Fibroblast of pulmonary artery (primary cell): ENCODE measurements at places on chromosomes 13 and 19.

DNA sequence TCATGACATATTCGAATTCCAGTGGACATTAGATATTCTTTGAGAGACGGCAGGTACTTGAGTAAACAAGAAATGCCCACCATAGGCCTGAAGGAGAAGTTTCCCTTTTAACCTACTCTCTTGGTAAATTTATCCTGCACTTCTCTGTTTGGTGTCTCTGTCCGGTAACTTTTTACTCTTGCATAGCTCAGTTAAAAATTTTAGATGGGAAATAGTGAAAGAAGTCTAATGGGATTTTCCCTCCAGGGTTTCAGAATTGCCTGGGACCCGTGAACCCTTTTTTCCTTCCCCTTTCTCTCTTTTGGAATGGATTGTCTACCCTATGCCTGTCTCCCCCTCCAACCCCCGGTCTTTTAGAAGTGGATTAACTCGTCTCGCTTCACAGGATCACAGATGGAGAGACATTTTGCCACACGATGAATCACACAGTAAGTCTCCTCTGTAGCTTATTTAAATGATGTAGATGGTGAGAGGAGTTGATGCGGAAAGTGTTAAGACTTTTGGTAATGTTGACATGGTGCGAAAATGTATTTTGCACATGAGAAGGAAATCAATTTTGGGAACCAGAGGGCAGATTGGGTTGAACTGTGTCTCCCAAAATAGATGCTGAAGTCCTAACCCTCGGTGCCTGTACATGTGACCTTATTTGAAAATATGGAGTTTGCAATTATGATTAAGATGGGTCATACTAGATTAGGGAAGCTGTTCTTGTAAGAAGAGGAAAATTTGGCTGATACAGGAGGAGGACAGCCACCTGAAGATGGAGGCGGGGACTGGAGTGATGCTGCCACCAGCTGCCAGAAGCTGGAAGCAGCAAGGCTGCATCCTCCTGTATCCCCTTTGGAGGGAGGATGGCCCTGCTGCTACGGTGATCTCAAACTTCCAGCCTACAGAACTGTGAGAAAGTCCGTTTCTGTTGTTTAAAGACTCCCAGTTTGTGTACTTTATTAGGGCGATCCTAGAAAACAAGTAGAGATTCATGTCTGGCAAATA, 711 bp upstream of the MIPEP start:
- no peak for DNase-seq

GRCh38 chr19:50264483-50265186, 61.2 kb downstream of the MYH14 start:
- DNase-seq = no peak

DNA sequence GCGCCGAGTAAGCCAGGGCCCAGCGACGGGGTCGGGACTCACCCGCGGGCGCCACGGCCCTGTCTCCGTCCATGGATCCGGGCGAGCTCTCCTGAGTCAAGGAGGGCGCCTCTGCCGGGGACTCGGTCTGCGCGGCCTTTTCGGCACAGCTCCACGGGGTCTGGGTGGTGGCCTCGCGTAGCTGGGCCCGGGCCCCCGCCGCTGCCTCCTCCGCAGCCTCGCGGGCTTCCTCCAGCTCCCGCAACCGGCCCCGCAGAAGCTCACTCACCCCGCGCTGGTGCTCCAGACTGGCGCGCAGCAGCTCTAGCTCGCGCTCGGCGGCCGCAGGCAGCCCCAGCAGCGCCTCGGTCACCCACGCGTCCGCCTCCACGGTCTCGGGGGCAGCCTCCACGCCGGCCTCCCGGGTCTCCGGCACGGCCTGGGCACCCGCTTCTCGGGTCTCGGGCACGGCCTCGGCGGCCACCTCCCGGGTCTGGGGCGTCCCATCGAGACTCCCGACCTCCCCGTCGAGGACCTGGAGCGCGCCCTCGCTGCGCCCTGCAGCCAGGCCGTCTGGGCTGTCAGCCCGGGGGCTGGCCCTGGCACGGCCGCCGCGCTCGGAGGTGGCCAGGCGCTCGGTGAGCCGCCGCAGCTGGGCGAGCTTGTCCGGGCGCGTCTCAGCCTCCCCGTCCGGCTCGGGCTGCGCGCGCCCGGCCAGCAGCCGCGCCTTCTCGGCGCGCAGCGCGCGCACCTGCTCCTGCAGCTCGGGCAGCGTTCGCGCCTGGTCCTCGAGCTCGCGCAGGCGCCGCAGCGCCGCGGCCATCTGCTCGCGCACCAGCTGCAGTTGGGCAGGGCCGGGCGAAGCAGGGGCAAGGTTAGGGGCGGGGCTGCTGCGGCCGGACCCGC, 8.4 kb downstream of the KANK3 start:
- DNase-seq = peak; percentile 72

DNA sequence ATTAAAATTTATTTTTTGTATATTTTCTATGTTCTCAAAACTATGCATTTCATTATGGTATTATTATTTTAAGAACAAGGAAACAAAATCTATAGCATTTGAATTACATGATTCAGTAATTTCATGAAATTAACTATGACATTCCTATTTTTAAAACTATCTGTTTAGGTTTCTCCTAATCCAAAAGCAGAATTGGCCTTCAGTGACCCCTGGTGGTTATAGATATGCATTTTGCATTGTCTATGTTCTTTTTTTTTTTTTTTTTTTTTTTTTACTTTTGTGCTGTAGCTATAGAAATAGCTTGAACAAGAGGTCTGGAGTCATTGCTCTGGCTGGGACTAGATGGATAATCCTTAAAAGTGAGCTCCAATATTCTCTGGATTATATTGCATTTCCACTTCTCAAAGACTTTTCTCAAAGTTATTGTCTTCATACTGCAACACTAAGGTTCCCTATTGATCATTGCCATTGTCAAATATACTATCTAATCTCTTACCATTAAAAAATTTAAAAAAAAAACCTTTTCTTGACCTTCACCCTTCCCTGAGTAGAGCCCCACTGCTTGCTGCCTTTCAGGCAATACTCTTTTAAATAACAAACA, 15.9 kb upstream of the DNAJC3 start:
- peak; percentile 69 for DNase-seq

GRCh38 chr19:38639679-38640078, 7.8 kb upstream of the ACTN4 start:
- DNase-seq = no peak

DNA sequence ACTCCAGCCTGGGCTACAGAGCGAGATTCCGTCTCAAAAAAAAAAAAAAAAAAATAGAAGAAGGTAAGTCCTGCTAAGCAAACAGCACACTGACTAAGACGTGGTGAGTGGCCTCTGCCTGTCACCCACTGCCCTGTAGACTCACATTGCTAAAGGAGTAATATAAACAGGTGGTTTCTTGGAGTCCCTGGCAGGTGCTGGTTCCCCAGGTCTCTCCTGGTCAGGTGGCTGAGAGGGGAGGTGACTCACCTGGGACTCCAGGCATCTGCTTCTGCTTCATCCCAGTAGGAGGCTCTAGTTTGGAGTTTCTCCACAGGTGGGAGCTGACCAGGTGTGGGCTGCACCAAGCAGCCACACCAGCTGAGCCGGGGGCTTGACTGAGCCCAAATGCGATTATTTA, at the start of gene OR10H1:
OR10H1 (minus strand) TSS at position 359 of the 400 bp plus-strand sequence. CDS start 7,627 bp downstream, outside the sequence.
- no peak for DNase-seq

DNA sequence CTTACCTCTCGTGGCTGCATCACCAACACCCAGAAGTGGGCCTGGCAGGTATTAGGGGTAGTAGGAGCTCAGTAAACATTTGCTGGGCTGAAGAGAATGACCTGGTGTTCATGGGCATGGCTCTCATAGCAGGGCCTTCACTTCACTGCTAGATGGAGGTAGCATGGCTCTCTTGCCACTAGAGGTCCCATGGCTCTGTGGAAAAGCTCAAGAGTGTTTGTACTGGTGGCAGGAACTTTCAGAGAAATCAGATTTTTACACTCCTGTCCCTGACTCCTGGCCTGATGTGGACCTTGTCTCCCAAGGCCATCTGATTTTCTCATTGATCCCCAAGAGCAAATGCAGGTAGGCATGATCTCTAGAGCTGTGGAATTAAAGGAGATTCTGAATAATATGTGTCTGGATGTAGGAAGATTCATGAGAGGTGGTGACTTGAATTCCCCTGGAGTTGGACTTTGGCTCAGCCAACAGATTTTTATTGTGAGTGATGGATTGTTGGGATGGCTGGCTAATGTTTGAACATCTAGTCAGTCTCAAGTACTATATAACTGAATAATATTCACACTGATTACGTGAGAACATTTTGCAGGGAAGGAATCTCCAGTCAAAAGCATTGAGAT, 5.7 kb downstream of the ZNF574 start:
- peak; percentile 67 for DNase-seq

GRCh38 chr13:105655046-105655445, 880.4 kb downstream of the EFNB2 start:
- DNase-seq = peak; percentile 80

- no peak for DNase-seq
Measured at GRCh38 chr13:84296401-84296800, 414.1 kb upstream of the SLITRK1 start.

GRCh38 chr13:102571075-102571474, 25.7 kb upstream of the TPP2 start:
- no peak for DNase-seq

DNA sequence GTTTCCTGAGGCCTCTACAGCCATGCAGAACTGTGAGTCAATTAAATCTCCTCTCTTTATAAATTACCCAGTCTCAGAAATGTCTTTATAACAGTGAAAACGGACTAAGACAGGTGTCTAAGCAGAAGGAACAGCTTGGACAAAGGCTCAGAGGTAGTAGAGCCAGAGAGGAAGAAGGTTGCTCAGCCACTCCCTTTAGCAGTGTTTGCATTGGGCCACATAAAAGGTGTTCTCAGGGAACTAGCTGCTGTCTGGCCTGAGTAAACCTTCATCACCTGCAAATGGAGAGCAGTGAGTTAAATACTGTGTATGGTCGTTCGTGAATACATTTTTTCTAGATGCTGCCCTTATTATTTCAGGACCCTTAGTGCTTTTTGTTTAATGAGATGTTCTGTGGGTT, 383.4 kb downstream of the EFNB2 start:
- DNase-seq = no peak

GRCh38 chr19:19552798-19553197, 14.7 kb downstream of the CILP2 start:
- peak; percentile 34 for DNase-seq

- peak; percentile 68 for DNase-seq
Measured at GRCh38 chr19:49506575-49507105, 5.8 kb upstream of the FCGRT start.

DNA sequence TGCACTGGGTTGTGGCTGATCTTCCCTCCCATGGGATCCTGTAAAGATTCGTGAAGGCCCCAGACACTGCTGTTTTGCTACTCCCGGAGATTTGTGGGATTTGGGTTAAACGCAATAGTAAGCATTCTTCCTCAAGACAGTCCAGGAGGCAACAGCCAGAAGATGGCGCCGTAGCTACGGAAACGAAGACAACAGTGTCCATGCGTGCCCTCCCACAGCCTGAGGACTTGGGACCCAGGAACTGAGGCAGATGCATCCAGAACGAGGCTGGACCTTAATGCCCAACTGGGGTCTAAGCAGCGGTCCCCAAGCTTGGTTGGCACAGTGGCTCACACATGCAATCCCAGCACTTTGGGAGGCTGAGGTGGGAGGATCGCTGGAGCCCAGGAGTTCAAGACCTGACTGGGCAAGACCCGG, 57.6 kb upstream of the ZNF507 start:
- peak; percentile 82 for DNase-seq

- peak; percentile 96 for DNase-seq
Measured at GRCh38 chr19:3459089-3459881, 21.0 kb downstream of the SMIM24 start.

- DNase-seq = no peak
Measured at GRCh38 chr13:108377646-108378206, 108.2 kb downstream of the TNFSF13B start.

- peak; percentile 38 for DNase-seq
Measured at GRCh38 chr19:10262771-10263170, 8.1 kb upstream of the ICAM1 start.

DNA sequence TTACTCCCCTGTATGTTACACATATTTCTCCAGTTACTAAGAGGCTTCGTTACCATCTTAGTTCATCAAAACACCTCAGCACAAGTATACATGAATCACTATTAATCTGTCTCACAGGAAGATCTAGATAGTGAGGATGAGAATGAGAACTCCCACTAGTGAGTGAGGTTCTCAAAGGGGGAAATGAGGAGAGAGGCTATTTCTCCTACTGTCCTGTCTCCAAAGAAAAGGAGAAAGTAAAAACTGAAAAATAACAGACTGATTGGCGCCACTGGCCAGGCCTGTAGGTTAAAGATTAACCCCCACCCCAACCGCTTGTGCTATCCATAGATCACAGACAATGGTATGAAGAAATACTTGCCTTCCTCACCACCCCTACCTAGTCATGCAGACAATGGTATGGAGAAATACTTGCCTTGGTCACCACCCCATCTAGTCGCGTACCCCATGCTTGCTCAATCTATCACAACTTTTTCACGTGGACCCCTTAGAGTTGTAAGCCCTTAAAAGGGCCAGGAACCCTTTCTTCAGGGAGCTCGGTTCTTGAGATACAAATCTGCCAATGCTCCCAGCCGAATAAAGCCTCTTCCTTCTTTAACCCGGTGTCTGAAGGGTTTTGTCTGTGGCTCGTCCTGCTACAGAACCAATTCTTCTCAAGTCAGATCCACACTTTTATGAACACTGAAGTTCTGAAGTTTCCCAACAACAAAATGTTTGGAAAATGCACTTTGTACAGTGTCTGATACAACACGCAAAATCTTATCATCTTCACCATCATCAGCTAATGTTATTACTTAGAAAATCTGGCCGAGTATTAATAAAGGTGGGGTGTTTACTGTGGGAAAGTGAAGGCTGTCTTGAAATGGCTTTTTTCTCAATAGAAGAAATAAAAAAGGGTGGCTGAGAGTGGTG, 598.1 kb downstream of the UQCRFS1 start:
- no peak for DNase-seq

DNA sequence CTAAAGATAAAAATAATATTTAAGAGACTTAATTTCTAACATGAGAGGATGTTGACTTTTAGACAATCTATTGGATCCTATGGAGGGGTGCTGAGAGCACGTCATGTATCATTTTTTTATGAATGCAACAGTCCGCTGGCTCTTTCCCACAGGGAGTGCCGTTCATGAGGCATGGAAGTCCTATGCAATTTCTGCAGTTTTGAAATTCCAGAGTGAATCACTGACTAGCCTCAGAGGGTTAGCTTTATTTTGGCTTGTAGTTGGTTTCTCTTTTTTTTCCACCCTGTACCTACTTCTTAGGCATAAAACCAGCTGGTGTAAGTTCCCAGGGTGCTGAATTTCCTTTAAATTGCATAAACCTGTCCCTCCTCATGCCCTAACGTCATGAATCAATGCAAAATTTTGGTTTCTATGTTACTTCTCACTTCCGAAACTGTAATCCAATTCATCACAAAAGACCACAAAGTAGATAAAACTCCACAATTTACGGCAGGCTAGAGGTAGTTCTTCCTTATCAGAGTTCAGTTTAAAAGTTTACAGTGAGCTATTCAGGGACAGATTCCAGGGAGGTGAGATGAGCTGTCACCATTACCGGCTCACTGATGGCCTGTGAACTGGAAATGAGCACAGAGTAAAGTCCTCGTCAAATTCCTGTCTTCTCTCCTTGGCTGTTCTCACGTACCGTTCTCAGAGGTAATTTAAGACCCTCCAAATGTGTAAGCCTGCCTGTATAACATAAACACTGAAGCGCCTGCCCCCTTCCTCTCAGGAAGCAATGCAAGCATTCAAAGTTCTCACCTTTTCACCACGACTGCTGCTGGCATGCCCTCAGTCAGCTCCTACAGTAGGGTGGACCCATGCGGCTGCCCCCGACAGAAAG, 216.6 kb upstream of the SLC10A2 start:
- peak; percentile 95 for DNase-seq

- no peak for DNase-seq
Measured at GRCh38 chr19:43408043-43408442, 6.6 kb upstream of the TEX101 start.
